Neural crest cell (in vitro differentiated cells): ENCODE measurements at places on chromosomes 2 and 18. TPM values are rescaled to one million over a fixed set of nuclear protein-coding genes. Genes with fewer than 3 reads are reported as not detected.

- DNase-seq = no peak
These were observed 9.0 kb upstream of the ARHGEF4 start for GRCh38 chr2:130827502-130828251.

GRCh38 chr2:225468131-225468530 is 68.6 kb downstream of the NYAP2 start:
- no peak for DNase-seq

GRCh38 chr2:3475771-3476170 is 43.6 kb downstream of the ADI1 start:
- no peak for DNase-seq

- DNase-seq = no peak
These were observed 355.0 kb downstream of the RNF144A start for GRCh38 chr2:7272210-7272609.

- DNase-seq = peak; percentile 71
These were observed 26.8 kb upstream of the MYO1B start for GRCh38 chr2:191218292-191218898.

GRCh38 chr2:172724724-172725123 is 10.9 kb upstream of the RAPGEF4 start:
- DNase-seq = no peak

DNA sequence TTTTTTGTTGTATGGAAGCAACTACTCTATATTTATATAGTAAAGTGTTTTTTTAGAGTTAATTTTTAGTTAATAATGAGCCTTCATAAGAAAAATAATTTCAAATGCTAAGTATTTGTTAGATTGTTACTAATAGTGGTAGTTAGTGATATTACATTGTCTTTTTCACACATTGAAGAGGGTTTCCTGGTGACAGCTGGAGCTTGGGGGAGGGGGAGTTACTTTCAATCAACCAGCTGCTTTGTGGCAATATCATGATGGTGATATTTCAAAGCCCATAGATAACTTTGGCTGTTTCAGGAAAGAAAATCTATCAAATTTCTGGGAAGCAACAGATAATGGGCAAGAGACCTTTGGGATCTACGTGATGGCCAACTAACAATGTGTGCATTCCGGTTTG is 4.1 kb downstream of the RHBDD1 start:
- DNase-seq = no peak

- DNase-seq = no peak
These were observed 248.7 kb upstream of the PIK3C3 start for GRCh38 chr18:41706301-41706700.

GRCh38 chr2:124027182-124027581 is 2.1 kb downstream of the CNTNAP5 start:
- peak; percentile 29 for DNase-seq

DNA sequence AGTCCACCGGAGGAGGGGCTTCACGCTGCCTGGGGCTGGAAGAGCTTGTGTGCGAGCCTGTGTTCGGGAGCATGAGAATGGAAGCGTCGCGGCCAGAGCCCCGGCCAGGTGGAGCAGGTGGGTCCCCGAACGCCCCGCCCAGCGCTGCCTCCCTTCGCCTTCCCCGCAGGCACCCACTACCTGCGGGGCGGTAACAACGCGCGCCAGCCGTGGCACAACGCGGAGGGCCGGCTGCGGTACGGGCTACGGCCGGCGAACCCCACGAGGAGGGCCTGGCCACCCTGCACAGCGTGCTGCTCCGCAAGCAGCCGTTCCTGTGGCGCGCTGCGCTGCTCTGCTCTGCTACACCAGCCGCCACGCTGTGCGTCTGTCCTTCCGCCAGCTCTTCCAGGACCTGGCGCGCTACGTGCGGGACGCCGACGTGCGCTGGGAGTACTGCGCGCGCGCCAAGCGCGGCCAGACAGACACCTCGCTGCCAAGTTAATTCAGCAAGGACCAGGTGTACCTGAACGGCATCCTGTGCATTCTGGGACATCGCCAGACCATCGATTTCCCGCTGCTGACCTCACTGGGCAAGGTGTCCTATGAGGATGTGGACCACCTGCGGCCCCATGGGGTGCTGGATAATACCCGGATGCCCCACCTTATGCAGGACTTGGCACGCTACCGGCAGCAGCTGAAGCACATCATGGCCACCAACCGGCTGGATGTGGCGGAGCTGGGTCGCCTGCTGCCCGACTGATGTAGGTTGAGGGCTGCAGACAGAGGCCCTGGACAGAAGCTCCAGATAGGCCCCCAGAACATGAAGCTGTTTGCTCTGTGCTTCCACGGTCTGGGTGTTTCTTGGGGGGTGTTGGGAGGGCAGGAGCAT is 200.6 kb downstream of the NAPG start:
- no peak for DNase-seq

GRCh38 chr2:228532233-228532632 is 350.7 kb upstream of the SPHKAP start:
- DNase-seq = no peak

GRCh38 chr18:22933966-22934423 is 867 bp downstream of the RBBP8 start:
- no peak for DNase-seq

GRCh38 chr2:202127687-202128331 is 54.8 kb downstream of the KIAA2012 start:
- no peak for DNase-seq

- no peak for DNase-seq
These were observed 763.3 kb downstream of the TRIB2 start for GRCh38 chr2:13480057-13480456.

DNA sequence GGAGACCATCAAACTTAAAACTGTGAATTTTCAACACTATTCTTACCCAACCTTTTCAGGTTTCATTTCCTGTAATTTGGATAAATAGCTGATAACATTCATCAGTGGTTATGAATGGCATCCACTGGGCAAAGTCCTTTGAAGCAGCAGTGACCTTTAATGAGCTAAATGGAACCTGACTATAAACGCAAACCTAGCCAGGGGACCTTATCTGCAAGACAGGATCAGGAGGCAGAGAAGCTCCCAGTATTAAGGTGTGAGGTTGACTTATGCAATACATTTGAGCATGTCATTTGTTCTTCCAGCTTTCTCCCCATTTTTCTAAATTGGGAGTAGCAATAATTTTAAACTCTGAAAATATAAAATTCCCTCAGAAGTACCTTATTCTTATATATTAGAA is 38.4 kb downstream of the CREG2 start:
- DNase-seq = no peak

DNA sequence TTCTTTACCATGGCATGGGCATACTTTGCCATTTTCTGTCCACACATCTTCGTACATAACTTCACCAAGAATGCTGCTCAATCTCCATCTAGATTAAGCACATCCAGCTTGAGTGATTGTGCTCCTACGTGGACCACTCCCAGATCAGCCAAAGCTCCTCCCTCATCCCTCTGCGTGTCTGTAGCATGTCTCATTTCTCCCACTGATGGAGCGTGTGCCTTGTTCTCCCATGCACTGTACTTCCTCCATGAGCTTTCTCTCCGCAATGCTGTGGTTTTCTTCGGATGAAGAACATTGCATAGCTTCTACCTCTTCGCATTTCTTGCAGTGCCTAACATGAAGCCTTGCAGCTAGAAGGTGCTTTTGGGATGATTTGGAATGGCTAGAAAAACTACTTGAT is 13.5 kb downstream of the CCL20 start:
- DNase-seq = no peak

GRCh38 chr2:118050386-118050785 is 36.5 kb upstream of the CCDC93 start:
- DNase-seq = no peak

- DNase-seq = no peak
These were observed 284.9 kb downstream of the OSR1 start for GRCh38 chr2:19073522-19073921.

DNA sequence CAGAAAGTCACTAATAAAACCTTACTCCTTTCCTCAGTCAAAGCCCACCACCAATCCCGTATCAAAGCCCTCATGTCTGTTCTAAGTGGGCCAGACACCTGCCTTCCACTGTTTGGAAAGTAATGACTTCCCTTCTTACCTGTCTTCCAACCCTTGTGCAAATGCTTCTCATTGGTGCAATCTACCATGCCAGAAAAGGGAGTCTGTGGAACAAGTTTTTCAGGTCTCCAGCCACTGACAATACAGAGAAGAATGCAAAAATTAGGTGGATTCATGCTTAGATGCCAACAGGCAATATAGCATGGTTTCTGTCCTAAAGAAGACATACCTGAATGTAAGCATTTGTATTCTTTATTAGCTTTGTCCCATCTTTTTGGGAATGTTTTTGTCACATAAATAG is 1140.6 kb upstream of the LRRTM1 start:
- DNase-seq = no peak

DNA sequence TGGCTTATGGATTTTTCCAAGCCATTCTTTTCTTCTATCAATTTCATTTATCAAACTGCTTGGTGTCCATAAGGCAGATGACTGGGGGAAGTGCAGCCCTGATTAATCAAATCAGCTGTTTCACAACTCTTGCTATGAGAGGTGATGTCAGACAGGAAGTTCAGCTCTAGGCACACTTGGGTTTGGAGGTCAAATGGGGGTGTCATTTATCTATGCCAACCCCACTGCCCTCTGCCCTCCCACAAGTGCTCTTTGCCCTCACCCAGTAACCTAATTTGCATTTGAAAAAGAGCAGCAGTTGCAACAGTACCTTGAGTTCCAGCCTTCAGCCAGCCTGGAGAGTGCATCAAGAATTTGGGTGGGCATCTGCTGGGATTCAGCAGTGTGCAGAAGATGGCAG is 431.3 kb upstream of the SPRED2 start:
- DNase-seq = peak; percentile 24

DNA sequence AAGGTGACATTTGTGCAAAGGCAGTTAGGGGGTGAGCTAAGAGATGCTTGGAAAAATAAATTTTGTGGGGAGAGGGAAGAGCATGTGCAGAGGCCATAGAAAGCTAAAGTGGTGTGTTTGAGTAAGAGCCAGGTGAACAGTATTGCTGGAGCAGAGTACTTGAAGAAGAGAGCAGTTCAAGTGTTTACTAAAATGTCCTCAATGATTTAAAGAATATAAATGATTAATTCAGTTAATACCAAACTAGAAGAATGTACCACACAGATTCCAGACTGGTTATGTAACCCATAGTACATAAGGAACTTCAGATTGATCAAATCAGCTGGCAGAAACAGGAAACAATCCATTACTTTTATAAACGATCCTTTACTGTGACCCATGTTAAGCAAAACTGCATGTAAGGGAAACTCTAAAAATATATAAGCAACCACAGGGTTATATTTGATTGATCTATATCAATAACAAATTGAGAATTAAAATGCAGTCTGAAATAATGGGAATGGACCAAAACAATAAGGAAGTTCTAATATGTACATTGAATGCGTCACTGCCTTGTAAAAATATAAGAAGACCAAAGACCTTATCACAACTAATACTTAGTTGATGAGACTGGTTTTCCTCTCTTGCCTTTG is 76.9 kb downstream of the LDAH start:
- no peak for DNase-seq

DNA sequence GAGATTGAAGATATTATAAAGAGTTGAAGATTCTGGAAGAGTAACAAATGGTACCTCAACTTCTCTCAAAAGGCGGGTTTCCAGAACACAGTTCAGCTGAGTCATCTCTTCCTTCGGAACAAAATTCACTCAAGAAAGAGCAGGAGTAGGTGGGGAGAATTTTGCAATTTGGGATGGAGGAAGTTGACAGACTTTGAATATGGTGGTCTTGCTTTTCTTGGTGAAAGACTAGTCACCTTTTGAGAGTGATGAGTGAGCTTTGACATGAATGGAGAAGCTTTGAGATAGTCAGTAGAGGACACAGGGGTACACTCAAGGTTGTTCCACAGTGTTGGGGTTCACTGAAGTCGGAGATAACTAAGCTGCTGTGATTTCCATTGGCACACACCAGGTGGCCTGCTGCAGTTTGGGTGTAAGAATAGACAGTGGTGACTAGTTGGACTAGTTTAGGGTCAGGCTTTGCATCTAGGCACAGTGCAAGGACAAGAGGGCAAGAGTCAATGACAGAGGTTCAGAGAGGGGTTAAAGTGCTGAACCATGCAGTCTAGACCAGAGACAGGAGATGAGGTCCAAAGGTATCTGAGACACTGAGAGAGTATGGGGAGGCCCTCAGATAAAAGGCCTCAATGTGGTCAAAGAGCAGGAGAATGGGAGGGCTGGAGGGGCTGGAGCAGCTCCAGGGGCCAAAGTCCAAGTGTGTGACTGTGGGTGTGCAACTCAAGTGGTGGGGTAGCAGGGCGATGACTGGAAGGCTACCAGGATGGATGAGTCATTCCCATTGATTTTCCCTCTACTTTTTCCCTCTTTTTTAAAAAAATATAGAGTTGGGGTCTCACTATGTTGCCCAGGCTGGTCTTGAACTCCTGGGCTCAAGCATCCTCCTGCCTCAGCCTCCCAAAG is 7.7 kb downstream of the CCL20 start:
- DNase-seq = no peak

GRCh38 chr2:43088143-43089073 is 138.0 kb downstream of the ZFP36L2 start:
- no peak for DNase-seq

DNA sequence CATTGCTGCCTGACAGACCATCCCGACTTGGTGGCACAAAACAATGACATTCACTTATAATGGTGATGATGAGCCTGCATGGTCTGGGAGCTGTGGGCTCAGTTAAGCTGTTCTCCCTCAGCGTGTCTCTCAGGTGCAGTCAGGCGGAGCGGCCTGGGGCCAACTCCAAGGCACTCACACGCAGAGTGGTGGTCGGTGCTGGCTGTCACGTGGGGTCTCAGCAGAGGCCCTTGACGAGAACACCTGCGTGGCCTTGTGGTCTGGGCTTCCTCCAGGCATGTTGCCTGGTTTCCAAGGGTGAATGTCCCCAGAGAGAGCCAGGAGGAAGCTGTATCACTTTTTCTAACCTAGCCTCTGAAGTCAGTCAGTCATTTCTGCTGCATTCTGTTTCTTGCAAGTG is 29.8 kb downstream of the ARMC9 start:
- DNase-seq = no peak

DNA sequence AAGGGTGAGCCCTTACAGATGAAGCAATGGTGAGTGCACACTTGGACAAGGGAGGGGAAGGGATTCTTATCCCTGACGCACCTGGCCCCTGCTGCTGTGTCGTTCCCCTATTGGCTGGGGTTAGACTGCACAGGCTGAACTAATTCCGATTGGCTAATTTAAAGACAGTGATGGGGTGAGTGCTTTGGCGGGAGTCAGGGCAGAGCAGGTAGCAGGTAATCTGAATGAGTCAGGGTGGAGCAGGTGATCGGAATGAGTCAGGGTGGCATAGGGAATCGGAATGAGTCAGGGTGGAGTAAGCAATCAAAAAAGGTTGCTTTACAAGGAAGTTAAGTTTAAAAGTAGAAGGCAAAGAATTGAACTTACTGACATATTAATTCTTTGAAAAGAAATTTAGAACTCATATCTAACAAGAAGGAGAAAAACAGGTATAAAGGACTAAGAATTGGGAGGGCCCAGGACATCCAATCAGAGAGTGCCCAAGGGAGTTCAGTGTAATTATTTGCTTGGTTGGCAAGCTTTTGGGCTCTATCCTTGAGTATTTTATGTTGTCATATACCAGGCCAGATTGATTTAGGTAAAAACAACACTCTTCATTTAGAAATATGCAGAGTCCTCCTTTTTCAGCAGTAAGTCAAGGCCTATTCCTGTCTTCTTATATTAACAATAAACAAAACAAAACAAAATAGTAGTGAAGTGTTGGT is 52.3 kb upstream of the RALBP1 start:
- DNase-seq = no peak

The TCF23 gene
- total RNA-seq = not detected in 2 replicates

The NCKAP1 gene
- total RNA-seq = 106 and 107 TPM in 2 replicates

The ERFE gene
- total RNA-seq = 2.6 and 2.8 TPM in 2 replicates

The C1QL2 gene
- 0.14 TPM in 1 of 2 replicates, not detected in the other for total RNA-seq

The KLHL30 gene
- total RNA-seq = 0.23 and 0.25 TPM in 2 replicates

The ALPG gene
- total RNA-seq = not detected in 2 replicates

The EIF2AK3 gene
- total RNA-seq = 14.1 and 15.2 TPM in 2 replicates

The G6PC2 gene
- total RNA-seq = not detected in 2 replicates

The UPP2 gene
- not detected in 2 replicates for total RNA-seq

The CCDC178 gene
- total RNA-seq = 0.42 and 0.82 TPM in 2 replicates

The SETBP1 gene
- 38.9 and 39.3 TPM in 2 replicates for total RNA-seq

The CROCC2 gene
- total RNA-seq = not detected in 2 replicates
